ENCODE measurements at places on chromosomes 7 and 10.

GRCh38 chr10:96222441-96222840 lies 48.9 kb downstream of the BLNK start:
- DNase-seq: no peak

DNA sequence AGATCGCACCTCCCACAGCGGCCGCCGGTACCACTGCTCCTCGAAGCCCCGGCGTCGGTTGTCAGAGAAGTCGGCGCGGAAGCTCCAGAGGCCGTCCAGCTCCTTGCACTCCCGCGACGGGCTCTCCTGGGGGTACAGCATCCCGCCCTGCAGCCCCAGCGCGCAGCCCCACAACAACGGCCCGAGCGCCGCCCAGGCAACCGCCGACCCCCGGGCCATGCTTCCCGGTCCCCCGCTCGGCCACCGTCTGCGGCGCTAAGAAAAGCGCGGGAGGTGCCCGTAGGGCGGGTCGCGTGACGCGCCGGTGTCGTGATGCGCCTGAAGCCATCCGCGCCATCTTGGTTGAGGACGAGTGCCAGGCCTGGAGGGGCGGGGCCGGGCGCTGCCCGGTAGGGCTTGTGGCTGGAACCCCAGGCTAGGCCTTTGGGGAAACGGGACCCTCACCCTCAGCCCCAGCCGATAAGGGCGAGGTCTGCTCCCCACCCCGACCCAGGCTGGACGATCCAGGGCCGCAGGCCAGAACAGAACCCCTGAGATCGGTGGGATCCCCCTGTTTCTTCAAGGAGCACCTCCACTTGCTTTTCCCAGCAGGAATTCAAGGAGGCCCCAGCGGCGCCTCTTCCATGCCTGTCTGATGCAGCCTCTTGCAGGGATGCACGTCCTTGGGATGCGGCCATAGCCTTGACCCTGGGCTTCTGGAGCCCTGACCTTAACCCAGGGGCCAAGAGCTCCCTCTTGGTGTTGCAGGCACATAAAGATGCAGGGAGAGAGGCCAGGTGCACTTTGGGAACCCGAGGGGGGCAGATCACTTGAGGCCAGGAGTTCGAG lies at the start of gene GUSB:
TSS of gene GUSB (minus strand) at position 249 of the 828 bp plus-strand sequence. CDS start at position 219, 30 bp downstream.
- DNase-seq: peak; percentile 85

- no peak for DNase-seq
These were observed 108.5 kb upstream of the TMEM168 start for GRCh38 chr7:112898432-112899290.

DNA sequence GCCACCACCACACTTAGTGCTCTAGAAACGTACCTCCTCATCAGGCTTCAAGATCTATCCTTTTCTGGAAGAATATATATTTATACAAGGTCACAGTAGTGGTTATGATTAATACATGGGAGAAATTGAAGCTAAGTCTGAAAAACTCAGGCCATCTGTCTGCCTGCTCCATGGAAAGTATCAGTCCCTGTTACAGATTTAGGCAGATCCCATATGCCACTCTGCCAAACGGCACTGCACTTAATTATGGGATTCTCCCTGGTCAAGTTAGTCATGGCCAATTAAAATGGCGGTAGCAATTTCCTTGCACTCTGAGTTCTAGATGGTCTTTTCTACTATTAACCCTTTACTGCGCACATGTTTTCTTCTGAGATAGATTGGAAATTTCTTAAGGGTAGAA lies 740.0 kb downstream of the SUGCT start:
- no peak for DNase-seq

GRCh38 chr7:132435016-132435990 lies 141.0 kb downstream of the PLXNA4 start:
- no peak for DNase-seq

DNA sequence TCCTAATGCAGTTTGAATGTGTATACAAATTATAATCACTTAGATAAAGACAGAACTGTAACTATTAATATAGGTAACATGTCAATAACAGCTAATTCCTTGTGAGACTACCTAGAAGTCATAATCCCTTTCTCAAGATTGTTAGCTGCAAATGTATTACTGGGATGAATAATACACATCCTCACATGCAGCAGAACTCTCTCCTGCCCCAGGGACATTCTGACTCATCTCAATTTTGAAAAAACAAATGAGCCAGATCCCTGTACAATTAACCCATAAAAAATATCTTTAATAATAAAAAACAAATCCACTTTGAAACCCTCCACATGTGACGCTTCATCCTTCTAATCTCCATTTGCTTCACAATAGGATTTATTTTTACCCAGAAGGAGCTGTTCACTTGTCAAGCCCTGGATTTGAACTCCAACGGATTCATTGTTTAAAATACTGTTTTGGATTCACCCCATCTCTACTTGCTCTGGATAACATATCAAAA lies 428.4 kb upstream of the TEX47 start:
- DNase-seq: no peak

DNA sequence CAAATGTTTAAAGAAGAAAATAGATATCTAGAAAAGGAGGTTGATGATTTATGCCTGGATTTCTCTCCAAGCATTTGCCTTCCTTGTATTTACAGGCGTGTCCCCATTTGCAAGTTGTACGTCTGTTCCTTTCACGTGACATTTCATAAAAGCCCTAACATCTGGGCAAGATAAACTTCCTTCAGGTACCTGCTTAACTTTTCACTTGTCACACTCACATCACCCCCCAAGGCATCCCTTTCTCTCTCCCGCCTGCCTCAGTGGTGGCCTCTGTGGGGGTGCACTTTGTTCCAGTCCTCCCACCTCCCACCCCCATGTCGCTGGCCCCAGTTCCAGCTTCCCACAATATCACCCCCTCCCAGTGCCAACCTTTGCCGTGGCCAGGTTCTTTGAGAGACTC lies 6.7 kb downstream of the TWIST1 start:
- DNase-seq: no peak

DNA sequence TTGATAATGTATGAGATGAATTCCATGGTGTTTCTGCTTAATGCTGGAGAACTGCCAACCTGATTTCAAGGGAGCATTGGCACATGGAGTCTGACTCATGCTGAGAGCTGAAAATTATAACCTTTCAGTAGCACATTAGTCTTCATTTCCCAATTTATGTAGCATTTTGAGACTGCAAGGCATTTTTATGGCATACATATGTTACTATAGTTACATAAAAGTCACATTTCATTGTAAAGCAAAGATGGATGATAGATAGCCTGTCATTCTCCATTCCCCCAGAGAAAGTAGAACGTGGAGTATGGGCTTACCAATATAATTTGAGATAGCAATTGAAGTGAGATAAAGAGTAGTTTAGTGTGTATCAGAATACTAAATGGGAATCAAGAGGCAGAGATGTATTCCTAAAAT lies 103.1 kb downstream of the SLC16A9 start:
- DNase-seq: no peak

DNA sequence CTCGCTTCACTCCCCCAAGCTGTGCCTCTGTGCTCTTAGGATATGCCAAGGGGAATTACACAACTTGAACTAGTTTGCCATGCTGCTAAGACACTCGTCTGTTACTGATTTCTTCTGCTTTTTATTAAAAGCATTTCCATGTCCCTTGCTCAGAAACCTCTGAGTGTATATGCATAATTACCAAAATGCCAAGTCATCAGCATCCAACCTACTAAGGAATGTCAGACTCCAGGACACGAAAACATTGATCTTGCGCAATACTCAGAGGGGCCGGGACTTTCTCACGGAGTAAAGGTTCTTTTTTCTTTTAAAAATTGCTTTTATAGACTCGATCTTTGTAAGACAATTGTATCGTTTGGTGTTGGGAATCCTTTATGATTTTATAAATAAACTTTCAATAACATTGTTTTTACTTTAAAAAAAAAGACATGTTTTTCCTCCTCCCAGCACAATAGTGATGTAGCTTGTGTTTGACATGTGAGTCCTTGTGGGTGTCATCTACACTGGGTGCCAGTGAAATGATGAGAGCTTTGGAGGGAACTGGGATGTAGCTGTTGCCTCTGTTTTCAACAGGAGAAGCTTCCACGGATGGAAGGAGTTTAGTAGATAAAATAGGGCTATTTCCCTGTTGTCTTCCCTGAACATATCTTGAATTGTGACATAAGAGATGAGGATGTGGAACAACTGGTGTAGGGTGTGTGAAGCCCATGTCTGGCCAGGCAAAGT lies 43.6 kb downstream of the CNNM1 start:
- DNase-seq: no peak

DNA sequence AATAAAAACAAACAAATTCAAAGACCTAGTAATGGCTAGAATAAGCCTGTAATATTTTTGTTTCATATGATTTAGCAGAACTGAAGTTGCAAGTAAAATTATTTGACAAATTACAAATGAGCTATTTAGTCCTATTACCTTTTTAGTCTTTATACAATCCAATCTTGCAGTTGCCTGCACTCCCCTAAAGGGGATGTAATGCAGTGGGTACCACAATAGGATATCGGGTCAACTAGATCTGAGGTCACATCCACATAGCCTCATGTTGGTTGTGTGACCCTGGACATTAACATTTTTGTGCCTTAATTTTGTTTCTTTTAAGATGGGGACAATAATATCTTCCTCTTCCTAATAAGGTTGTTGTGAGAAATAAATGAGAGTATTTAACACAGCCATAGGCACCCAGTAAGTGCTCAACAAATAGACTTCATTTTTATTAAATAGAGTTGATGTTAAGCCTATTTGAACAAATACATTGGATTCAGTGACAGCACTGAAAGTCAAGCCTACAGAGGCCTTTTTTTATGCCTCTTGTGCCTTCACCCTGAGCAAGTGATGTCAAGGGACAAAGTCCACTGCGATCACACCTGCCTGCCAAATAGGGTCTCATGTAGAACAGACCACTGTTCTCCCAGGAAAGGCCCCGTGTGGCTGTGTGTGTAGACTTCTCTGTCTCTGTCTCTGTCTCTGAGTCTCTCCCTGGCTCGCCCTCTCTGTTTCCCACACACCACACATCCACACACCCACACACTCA lies 124.8 kb downstream of the EVX1 start:
- DNase-seq: no peak

DNA sequence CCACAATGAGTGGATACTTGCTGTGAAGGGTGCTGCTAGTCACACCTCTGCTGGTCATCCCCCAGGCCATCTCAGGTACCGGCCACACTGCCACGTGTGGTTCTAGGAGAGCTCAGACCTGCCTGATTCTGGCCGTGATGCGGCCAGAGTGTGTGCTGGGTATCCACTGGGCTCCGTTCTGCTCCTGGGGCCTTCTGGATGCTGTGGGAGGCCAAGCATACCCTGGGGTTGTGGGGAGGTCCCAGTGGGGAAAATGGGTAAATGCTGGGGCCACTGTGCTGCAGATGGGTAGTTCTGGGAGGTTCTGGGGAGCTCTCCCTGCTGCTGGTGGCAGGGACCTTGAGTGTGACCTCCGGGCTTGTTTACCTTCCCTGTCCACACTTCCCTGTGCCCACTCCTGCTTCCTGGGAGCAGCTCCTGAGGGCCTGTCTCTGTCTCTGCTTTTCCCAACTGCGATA lies 318.4 kb downstream of the GLRX3 start:
- no peak for DNase-seq

GRCh38 chr10:133366130-133366478 lies 7.0 kb downstream of the ECHS1 start:
- DNase-seq: no peak

DNA sequence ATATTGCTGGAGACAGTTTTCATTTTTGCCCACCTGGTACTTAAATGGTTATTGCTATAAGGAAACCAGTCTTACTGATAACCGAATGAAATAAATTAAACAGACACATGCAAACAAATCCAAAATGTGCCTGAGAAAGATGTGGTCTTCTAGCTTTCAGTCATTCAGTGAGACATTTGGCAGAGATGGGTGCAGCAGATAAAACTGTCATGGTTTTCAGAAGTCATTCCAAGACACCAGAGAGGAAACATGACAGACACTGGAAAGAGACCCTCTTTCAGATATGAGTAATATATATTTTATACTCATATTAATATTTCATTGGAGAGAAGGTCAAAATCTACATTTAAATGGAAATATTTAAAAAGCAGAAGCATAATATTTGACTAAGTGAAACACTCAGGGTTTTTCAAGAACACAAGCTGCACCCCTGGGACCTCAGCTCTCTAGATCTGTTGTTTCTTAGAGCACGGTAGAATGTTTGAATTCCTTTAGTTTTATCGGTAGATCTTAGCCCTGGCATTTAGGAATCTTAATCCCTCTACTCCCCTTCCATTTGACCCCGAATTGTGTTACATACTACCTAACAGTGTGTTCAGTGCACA lies 246.1 kb downstream of the AUTS2 start:
- no peak for DNase-seq

- DNase-seq: no peak
These were observed 80.6 kb downstream of the NRCAM start for GRCh38 chr7:108375668-108376067.

DNA sequence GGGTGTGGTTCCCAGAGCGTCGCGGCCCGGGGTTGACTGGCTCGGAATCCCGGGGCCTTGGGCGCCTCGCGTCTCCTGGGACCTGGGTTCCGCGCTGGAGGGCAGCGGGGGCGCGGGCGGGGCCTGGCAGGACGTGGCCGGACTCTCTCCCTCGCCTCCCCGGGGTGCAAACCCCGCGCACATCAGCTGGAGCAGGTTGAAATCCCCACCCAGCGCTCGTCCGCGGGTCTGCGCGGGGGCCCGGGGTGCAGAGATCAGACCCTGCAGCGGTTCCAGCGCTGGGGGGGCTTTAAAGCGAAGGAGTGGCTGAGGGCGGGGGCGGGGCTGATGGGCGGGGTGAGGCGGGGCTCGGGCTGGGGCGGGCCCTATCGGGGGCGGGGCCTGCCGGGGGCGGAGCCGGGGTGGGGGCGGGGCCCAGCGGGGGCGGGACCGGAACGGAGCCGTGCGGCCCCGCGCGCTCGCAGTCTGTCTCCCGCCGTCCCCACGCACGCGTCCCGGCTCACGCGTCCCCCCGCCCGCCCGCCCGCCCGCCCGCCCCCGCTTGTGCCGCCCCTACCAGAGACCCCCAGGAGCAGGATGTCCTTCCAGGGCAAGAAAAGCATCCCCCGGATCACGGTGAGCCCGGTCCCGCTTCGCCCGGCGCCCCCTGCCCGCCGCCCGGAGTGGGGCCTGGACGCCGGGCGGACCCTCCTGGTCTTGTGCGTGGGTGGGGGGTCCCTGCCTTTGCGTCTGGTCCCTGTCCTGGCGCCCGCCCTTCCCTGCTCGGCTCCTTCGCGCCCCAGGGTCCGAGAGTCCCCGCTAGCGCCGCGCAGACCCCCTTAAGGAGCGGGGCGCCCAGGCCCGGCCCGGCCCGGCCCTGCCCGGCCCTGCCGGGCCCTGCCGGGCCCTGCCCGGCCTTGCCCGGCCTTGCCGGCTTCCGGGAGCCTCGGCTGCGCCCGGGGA lies at the start of gene DPYSL4:
TSS of gene DPYSL4 (plus strand) at position 461 of the 942 bp plus-strand sequence. CDS start at position 577, 116 bp downstream.
- DNase-seq: peak; percentile 49

DNA sequence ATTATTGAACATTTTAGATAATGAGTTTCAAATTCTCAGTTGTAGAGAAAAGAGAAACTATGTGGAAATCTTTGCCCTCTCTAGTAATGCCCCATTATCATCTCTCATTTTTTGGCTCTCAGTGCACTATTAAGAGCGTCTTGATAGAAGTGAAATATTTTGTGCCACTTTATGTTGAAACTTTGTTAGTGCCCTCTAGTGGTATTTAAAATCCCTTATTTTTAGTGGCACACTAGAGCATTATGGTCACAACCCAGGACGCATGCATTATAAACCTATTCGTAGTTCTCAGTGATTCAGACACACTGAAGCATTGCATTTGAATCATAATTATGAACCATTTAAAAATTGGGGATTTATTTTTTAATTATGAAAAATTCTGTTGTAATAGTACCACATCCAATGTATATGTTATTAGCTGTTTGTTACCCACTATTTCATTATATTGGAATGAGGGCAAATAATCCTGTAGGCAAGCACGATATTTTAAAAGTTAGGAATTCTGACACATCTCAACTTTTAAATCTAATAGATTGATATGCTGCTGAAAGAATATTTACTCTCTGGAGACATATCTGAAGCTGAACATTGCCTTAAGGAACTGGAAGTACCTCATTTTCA lies 21.9 kb downstream of the PDCD4 start:
- no peak for DNase-seq

- no peak for DNase-seq
These were observed 594.2 kb upstream of the NRG3 start for GRCh38 chr10:81280497-81281479.

All from caudate nucleus (tissue), 63 donors.